Left renal cortex interstitium (tissue), 4 donors: ENCODE measurements at places on chromosomes 5 and 9.

DNA sequence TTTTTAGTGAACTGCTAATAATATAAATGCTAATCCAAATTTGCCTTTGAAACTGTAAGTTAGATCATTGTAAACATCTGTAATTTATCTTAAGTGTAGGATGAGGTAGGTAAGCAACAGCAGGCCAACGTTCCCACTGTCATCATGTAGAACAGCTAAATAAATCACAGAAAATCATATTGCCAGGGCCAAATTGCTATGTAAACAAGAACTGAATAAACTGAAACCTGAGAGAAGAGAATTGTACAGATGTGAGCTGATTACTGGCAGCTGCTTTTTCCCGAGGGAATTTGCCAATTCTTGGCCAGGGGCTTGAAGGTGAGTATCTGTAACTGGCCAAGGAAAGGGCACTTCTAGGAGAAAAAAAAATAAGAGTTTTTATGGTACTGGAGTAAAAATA, 97.6 kb downstream of the CDH10 start:
- DNase-seq, result no peak

GRCh38 chr5:151139646-151140045, 17.9 kb downstream of the ANXA6 start:
- DNase-seq, result no peak

GRCh38 chr5:180785121-180785781, 17.4 kb downstream of the MGAT1 start:
- DNase-seq, result no peak

- no peak for DNase-seq
These were observed 218.8 kb upstream of the ADRA1B start for GRCh38 chr5:159697530-159697929.

DNA sequence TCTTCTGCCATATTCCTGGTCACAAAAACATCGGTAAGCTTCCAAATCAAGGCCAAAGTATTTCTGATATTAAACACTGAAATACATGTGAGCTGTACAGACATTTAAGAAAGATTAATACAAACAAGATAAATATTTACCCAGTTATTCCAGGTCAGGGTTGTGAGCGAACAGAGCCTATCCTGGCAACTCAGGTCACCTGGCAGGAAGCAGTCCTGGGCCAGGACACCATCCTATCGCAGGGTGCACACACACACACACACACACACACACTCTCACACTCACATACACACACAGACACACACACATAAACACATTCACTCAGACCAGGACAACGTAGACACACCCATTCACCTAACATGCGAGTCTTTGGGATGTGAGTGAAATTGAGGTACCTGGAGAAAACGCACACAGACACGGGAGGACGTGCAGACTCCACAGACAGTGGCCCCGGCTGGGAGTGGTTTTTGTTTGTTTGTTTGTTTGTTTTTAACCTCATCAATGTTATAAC, 82.4 kb upstream of the CACNA1B start:
- DNase-seq, result no peak

DNA sequence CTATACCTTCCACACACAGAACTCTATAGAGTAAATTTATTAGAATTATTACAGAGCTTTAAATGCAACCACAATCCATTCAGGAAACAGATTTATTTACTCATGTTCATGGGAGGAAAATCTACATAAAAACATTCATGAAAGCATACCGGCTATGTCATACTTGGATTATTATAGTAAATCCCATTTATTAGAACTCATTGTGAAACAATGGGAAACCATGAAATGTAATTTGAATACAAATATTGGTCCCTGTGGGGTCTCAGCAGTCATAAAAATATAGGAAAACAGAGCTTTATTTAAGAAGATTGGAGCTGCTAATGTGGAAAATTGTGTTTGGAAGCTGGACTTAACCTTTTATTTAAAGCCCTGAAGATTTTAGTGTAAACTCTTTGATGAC, 80.7 kb downstream of the HAPLN1 start:
- DNase-seq, result no peak

DNA sequence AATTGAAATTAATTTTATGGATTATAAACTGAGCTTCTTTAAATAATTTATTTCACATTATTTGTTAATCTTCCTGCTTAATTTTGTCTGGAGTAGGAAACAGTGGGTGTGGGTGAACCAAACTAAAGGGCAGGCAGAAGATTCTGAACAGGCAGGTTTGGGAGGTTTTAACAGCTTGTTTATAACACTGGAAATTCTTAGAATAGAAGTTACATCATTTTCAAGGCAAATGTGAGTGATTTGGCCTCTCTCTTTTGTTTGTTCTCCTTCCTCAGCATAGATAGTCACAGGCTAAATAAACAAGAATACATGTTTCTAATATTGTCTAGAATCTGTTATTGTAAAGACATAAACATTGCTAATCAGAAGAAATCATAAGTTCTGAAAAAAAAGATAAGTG, 970.9 kb upstream of the NUDT12 start:
- DNase-seq, result no peak
